ENCODE measurements at places on chromosomes 11 and 22.

- DNase-seq, result peak; percentile 19
These were observed 12.6 kb downstream of the SULT4A1 start for GRCh38 chr22:43849731-43850130.

GRCh38 chr22:32478994-32479393 lies 4.4 kb downstream of the FBXO7 start:
- DNase-seq, result no peak

- no peak for DNase-seq
These were observed 879.9 kb downstream of the FAM181B start for GRCh38 chr11:81853791-81854190.

GRCh38 chr22:43312608-43313007 lies 30.6 kb downstream of the SCUBE1 start:
- no peak for DNase-seq

- no peak for DNase-seq
These were observed 107.0 kb downstream of the WNT7B start for GRCh38 chr22:45870011-45870410.

DNA sequence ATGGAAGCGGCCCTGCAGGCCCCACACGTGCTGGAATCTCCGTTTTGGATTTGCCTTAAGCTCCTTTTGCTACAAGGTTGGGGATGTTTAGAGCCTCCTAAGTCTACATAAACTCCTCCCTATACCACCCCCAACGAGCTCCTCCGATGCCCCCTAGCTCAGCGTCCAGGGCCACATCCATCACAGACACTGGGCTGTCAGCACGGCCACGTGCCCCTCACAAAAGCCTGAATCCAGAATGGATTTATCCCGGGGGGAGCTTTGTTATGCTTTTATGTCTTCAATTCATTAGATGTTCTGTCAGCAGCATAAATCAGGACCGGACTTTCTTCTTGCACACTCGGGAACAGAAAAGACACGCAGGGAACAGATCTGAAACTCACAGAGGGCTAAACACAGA lies 52.6 kb upstream of the CD82 start:
- no peak for DNase-seq

DNA sequence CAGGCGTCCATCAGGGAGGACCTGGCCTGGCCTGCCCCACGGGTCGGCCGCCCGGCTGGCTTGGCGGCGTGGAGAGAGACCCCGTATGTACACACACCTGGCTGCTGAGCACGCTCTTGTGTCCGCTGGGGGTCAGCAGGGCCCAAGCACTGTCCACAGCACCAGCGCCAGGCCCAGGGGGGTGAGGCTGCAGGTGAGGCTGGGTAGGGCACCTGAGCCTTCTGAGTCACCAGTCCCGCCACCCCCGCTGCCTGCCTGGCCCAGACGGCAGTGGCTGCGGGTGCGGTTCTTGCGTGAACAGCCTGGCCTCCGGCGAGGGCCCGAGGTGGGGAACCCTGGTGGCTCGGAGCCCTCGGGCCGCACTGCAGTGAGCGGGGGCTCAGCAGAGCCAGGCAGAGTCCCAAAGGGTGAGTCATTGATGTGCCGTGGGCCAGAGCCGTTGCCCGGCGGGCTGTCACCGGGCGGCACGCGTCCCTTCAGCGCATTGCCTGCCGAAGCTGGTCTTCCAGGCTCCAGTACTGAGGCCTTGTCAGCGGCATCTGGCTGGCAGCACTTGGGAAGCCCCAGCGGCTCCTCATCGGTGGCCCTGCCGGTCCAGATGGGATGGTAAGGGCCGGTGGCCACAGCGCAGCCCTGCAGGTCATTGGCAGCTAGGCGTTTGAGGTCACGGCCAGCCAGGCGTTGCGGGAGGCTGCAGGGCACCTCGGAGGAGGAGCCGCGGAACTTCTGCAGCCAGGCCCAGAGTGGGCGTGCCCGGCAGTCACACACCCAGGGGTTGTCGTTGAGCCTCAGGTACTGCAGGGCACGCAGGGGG lies 26.3 kb downstream of the RTN4R start:
- no peak for DNase-seq

DNA sequence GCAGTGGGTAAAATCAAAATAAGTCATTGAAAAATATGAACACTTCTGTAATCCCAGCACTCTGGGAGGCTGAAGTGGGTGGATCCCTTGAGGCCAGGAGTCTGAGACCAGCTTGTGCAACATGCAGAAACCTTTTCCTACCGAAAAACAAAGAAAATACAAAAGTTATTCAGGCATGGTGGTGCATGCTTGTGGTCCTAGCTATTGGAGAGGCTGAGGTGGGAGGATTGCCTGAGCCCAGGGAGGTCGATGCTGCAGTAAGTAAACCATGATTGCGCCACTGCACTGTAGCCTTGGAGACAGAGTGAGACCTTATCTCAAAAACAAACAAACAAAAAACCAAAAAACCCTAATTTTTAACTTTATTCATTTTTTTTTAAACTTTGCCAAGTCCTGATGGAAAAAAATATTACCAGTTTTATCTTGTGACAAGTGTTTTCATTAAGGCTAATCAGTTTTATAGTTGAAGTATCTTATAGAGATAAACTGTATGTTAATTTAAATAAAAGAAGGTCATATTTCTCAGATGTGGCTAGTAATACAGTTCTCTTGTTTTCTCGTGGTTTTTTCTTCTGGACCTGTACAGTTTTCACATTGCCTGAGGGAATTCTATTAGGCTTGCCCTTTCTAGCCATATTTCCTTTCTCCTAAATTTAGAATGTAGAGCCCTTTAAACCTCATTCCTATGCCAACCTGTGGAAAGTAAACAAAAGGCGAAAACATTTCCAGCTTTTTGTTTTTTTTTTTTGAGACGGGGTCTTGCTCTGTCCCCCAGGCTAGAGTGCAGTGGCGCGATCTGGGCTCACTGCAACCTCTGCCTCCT lies 9.4 kb downstream of the HIPK3 start:
- DNase-seq, result no peak

GRCh38 chr22:44884968-44885805 lies 124.6 kb downstream of the PHF21B start:
- DNase-seq, result no peak

- DNase-seq, result no peak
These were observed 10.9 kb downstream of the VPS26B start for GRCh38 chr11:134235399-134235798.

- DNase-seq, result no peak
These were observed 258.7 kb downstream of the DCDC1 start for GRCh38 chr11:31110830-31111229.

- DNase-seq, result no peak
These were observed 14.7 kb downstream of the PHRF1 start for GRCh38 chr11:590997-591396.

- no peak for DNase-seq
These were observed 3.8 kb upstream of the CAPN5 start for GRCh38 chr11:77062924-77063323.

DNA sequence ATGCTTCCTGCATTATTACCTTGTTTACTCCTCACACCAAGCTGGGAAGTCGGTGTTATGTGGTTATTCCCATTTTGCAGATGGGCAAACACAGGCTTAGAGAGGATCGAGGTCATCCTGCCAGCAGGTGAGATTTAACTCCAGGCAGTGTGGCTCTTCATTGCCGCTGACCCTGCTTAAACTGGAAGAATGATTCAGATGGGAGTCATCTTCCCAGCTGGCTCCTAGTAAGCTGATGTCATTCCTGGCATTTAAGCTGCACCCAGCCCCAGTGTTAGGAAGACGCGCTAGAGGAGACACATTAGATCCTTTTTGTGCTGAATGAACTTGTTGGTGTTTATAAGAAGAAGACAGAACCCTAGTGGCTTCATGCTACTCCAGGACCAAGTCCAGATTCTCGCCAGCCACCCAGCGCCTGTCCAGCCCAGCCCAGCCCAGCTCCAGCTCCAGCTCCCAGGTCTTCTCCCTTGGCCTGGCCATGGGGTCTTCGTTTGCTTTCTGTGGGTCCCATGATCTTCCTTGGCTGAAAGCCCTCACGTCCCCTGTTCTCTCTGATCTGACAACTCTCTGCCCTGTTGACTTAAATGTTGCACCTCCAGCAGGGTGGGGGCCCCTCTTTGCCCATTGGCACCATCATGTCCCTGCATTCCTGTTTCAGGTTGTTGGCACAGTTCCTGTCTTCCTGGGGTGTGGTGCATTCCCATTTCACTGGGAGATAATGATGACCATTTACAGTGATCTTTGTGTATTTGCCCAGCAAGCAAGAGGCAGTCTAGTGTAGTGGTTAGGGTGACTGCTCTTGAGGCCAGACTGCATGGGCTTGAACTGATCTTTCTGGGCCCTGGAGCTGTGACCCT lies 13.6 kb downstream of the PARVB start:
- peak; percentile 83 for DNase-seq

- DNase-seq, result peak; percentile 16
These were observed 645 bp downstream of the RTCB start for GRCh38 chr22:32411402-32411801.

GRCh38 chr11:98710986-98711385 lies 309.8 kb upstream of the CNTN5 start:
- peak; percentile 69 for DNase-seq

DNA sequence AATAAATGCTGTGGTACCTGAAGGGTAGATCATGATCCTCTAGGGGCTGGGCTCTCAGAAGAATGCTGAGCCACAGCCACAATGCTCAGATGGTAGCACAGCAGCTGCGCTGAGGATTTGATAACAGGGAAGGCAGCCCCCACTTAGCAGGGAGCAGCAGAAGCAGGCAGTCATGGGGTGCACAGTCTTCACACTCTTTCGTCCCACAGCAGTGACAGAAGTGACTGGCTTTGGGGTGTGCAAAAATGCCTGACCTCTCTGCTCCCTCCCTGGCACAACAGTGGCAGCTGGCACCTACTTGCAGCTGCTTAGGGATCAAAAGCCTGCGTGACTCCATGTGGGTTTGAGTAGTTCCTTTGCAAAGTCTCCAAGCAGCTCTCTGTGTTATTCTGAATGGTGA lies 1349.8 kb upstream of the RAG2 start:
- peak; percentile 56 for DNase-seq

DNA sequence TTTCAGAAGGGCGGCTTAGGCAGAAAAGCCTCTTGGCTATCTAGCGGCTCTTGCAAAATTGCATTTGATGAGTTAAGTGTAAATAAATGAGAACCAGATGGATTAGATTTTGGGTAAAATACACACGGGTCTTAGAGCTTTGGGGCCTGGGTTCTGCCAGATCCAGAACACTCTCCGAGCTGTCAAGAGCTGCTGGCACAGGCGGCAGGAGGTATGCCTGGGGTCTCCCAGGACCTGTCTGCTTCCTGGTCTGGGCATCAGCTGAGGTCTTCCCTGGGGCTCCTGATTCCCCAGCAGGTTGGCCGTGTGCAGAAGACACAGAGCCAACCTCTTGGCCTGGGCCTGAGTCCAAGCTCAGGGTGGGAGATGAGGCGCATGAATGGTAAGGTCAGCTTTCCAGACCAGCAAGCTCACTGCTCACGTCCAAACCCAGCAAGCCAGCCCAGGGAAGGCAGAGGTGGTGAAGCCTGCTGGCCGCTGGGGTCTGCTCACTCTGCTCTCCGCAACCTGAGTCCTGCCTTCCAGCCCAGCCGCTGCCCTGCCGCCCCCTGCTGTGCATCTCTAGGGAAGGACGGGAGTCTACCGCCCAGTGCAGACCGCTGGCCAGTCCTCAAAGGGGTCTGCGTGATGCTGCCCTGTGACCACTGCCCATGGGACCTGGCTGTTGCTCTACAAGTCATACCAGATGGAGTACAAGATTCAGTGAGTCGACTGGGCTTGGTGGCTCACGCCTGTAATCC lies 44.9 kb downstream of the SCUBE1 start:
- peak; percentile 46 for DNase-seq

GRCh38 chr11:25863986-25864385 lies 467.9 kb upstream of the ANO3 start:
- DNase-seq, result no peak

DNA sequence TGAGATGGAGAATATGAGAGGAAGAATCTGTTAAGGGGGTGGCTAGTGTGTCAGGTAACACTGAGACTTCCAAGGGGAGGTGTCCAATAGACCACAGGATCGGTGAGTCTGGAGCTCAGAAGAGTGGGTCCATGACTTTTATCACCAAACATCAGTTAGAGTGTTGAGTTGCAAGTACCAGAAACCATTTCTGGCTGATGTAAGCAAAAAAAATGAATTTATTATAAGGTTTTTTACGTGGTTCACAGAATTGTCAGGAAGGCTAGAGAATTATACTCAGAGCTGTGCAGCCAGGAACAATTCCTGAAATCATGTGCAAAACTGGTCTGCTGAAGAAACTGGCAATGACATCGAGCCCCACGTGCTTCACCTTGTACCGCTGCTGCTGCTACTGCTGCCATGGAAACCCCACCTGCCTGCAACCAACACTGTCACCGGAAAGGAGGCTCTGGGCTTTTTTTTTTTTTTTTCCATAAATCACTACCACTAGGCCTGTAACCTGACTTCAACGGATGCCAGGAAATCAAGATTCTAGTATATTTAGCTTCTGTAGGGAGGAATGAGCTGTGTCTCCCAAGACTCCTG lies 16.6 kb upstream of the STK33 start:
- DNase-seq, result peak; percentile 26

DNA sequence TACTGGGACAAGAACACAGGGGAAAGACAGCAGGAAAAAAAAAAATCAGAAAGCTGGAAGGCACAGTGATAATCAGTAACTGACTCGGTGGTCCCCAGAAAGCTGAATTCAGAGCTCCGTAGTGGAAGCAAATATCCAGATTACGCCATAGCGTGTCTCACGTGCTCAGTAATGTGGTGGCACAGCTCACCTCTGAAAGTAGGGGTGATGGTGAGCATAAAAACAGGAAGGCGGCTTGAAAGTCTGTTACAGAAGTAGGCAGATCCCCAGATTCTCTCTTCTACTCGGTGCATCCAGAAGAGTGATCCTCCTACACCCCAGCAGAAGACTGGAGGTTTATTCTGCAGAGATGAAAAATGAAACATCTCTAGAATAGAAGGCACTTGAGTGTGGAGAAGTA lies 11.1 kb upstream of the OR8B3 start:
- DNase-seq, result no peak

DNA sequence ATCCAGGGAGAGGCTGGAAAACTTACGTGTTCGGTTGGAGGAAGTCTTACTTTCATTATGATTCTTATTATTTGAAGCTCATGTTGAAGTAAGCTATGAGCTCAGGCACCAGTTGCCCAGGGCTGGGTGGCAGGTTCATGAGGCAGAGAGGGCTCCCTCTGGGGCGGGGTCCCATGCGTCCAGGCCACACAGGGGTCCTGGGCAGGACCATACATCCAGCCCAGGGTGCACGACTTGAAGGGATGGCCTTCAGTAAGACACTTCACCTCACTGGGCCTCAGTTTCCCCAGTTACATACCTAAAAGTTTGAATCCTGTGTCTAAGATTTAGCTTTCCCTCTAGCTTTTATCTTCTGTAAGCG lies 107.3 kb upstream of the B3GAT1 start:
- DNase-seq, result no peak

DNA sequence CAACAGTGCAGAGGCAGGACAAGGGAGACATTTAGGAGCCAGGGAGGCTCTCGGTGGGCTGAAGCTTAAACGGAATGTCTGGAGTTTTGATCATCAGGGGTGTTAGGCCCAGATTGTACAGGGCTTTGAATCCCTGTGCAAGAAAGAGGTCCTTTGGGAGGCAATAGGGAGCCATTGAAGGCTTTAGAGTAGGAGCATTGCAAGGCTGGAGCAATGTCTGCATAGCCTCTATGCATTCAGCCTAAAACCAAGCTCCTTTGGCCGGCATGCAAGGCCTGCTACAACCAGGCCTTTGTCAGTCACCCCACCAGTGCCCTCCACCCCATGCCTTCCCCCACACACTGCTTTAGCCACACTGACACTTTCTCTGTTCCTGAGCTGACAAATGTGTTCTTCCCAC lies 47.4 kb upstream of the FGF3 start:
- no peak for DNase-seq

- no peak for DNase-seq
These were observed 6.2 kb downstream of the KDELR3 start for GRCh38 chr22:38474003-38474607.

- no peak for DNase-seq
These were observed 48.6 kb downstream of the SYT9 start for GRCh38 chr11:7300281-7300680.

Data from tongue (tissue), 3 donors.